ENCODE measurements at places on chromosomes 3 and 15. TPM values are rescaled to one million over a fixed set of nuclear protein-coding genes. Genes with fewer than 3 reads are reported as not detected.

Gene GOLGA6A
- polyA plus RNA-seq = not detected

Gene POLQ
- 1.0 TPM for polyA plus RNA-seq

Gene CISH
- polyA plus RNA-seq = 1.6 TPM

Gene MTHFS
- polyA plus RNA-seq = 38.2 TPM

Gene CD200
- polyA plus RNA-seq = 0.18 TPM

GRCh38 chr3:10299679-10300078 lies 6.9 kb upstream of the GHRL start:
- no peak for DNase-seq
- H3K27ac ChIP-seq = 0 out of 2 replicates have a peak overlapping the region, but pooled peaks have one; percentile 27
- no peaks in the 10 kb centered on the region for H3K27me3 ChIP-seq
- H3K4me3 ChIP-seq = no peak overlapping the region

DNA sequence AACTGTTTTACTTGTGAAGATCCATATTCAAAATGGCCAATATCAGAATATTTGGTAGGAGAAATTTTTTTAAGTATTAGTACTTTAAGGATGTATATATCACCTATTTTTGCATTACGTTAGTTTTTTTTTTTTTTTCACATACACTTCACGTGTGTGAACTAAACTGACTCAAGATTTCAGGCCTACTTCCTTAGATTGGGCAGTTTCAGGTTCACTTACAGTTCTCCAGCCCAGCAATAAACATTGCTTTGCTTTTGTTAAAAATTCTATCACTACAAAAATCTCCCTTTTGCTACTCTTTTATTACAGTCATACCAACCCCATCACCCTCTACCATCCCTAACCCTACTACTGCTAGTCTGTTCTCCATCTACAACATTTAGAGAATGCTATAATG lies 183.6 kb downstream of the KCNH8 start:
- no peaks in the 10 kb centered on the region for H3K4me1 ChIP-seq
- no peak for DNase-seq
- no peak overlapping the region for H3K4me3 ChIP-seq

DNA sequence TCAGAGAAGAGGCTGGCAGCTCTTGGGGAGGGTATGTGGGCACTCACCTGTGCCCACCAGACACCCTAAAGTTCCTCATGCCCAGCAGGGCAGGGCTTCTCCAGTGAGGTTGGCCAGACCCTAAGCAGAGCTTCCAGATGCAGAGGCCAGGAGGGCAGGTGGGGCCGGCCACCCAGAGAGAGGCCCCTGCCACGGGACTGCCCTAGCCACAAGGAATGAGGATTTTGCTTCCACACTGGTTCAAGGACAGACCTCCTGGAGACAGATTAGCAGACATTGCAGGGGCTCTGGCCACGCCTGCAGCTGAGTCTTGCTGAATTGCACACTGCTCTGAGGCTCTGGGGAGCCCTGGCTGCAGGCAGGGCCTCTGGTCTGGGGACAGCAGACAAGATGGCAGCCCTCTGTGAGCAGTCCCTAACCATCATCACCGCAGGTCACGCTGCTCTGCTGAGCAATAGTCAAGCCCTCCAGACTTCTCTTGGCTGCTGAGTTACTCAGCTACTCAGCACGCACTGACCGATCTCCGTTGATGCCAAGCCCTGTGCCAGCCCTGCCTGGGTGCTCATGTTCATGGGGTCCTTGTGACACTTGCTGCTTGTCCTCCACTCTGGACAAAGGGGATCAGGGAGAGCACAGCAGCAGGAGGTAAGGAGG lies 117.4 kb upstream of the ABHD17C start:
- no peak overlapping the region for H3K4me3 ChIP-seq
- no peak overlapping the region for H3K27ac ChIP-seq
- peaks cover 3% of the 10 kb centered on the region for H3K4me1 ChIP-seq
- no peak for DNase-seq
- no peaks in the 10 kb centered on the region for H3K27me3 ChIP-seq
- peaks cover 11% of the 10 kb centered on the region for H3K36me3 ChIP-seq

DNA sequence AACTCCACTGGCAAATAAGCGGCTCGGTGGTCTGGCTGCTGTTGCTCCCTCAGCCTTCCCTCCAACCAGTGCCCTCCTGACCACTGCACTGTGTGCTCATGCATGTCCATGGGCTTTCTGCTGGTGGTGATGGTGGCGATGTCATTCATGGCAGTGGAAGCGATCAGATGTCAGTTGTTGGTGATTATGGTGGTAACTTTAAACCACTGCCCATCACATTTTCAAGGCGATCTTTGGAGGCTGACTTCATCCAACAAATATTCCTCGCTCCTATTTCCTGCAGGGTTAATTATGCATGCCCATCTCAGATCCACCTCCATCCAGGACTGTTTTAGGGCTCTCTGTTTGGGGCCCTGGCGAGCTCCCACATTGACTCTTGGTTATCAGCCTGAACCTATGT lies 13.4 kb upstream of the HCN4 start:
- H3K27ac ChIP-seq = no peak overlapping the region
- no peaks in the 10 kb centered on the region for H3K36me3 ChIP-seq
- H3K27me3 ChIP-seq = peaks cover 23% of the 10 kb centered on the region

- no peaks in the 10 kb centered on the region for H3K36me3 ChIP-seq
- no peaks in the 10 kb centered on the region for H3K4me1 ChIP-seq
- no peak overlapping the region for H3K4me3 ChIP-seq
- peaks cover 15% of the 10 kb centered on the region for H3K27me3 ChIP-seq
- DNase-seq = no peak
Measured at GRCh38 chr3:138948371-138949001, 1.5 kb downstream of the FOXL2NB start.

- no peak overlapping the region for H3K4me3 ChIP-seq
- H3K27ac ChIP-seq = peak overlapping the region; percentile 68
- no peaks in the 10 kb centered on the region for H3K27me3 ChIP-seq
- DNase-seq = peak; percentile 83
- peaks cover 6% of the 10 kb centered on the region for H3K36me3 ChIP-seq
Measured at GRCh38 chr3:127792541-127793292, 29.6 kb downstream of the MGLL start.

Data from GM23248 (cell line).